ENCODE measurements at places on chromosomes 3 and 15.

GRCh38 chr3:132592216-132592615 lies 4.9 kb upstream of the ACKR4 start:
- DNase-seq: no peak

DNA sequence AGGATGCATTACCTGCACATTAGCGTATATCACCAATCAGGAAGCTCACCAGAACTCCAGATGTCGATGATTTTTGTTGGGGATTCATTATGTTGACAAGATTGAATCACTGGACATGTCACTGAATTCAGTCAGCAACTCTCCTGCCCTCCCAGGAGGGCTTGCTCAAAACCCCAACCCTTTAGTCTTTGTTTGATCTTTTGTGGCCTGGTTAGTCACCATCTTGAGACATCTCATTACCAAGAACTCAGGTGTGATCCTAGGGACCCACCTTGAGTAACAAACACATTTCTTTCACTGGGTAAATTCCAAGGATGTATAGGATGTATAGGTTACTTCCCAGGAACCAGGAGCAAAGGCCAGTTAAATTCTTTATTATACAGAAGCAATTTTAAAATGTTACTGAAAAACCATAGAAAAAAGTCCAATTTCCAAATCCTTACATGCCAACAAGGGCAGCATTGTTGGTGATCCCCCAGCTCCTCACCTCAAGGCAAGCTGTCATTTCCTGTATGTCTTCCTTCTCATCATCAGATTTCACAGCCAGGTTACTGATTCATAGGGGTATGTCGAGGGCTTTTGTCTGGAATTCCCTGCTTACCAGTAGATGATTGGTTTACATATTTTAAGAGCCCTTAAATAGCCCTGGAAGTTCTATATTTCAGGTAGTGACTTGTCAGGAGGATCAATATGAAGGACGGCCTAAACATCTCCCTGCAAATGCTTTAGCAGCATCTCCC lies 11.7 kb downstream of the SNRPN start:
- DNase-seq: no peak

- DNase-seq: no peak
Observed at GRCh38 chr3:106688464-106688863, 688.8 kb upstream of the CCDC54 start.

- DNase-seq: no peak
Observed at GRCh38 chr3:175404027-175404426, 544.9 kb downstream of the NAALADL2 start.

DNA sequence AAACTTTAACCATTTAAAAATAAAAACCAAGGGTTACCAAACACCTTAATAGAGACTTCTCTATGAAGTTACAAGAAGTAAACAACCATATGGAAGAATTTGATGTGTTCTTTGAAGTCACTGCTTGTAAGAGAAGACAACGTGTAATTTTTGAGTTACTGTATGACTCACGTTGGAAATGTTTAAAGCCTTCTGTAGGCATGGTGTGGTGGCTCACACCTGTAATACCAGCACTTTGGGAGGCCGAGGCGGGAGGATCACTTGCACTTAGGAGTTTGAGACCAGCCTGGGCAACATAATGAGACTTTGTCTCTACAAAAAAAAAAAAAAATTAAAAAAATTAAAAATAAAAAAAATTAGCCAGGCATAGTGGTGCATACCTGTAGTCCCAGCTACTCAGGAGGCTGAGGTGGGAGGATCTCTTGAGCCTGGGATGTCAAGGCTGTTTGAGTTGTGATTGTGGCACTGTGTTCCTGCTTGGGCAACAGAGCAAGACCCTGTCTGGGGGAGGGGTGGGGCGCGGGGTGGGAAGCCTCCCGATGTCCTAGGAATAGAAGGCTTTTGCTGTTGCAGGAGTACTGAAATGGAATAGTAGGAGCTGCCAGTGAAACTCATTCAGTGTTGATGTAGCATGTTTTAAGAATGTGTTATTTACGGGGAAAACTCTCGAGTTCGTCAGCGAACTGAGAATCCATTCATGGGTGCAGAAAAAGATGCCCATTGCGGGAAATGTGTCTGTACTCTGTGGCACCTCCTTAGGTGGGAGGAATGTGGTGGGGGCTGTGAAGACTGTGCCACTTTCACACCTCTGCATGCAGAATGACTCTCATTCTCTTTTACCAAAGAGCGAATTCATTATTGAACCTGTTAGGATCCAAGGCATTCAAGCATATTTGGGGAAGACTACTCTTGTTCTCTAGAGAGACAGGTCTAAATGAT lies 134.2 kb downstream of the FNDC3B start:
- no peak for DNase-seq

GRCh38 chr15:71440489-71441110 lies 325.3 kb downstream of the THSD4 start:
- no peak for DNase-seq

- no peak for DNase-seq
Observed at GRCh38 chr3:161414907-161415306, 43.6 kb upstream of the SPTSSB start.

- peak; percentile 11 for DNase-seq
Observed at GRCh38 chr3:50525987-50526386, 22.6 kb upstream of the CACNA2D2 start.

GRCh38 chr3:151721294-151721693 lies 12.4 kb upstream of the AADACL2 start:
- no peak for DNase-seq

- DNase-seq: no peak
Observed at GRCh38 chr15:51782357-51782896, 31.0 kb downstream of the TMOD2 start.

GRCh38 chr3:172225215-172225707 lies 185.9 kb downstream of the FNDC3B start:
- no peak for DNase-seq

- peak; percentile 66 for DNase-seq
Observed at GRCh38 chr3:50345586-50346234, at the start of gene ZMYND10. ZMYND10 (minus strand) TSS chr3:50345732; CDS start chr3:50345579, 153 bp downstream.

GRCh38 chr3:193731656-193732055 lies 138.6 kb downstream of the OPA1 start:
- DNase-seq: no peak

- DNase-seq: no peak
Observed at GRCh38 chr3:190436331-190436730, 13.4 kb downstream of the TMEM207 start.

DNA sequence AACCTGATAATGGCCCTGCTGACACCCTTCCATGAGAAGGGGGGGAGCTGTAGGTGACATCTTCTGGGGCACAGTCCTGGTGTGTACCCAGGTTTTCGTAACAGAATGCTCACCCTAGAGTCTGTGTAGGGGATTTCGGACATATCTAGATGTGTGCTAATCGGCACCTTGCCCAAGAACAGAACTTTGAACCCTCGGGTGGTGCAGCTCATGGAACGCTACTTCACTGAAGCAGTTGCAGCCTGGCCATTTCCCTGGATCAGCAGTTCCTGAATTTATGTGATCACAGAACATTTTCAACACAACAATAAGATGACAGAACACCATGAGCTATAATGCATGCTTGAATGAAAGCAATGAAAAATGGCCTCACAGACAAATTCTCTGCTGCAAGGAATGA lies 57.5 kb upstream of the MUC13 start:
- DNase-seq: no peak

- DNase-seq: no peak
Observed at GRCh38 chr3:5221701-5222100, 34.2 kb downstream of the EDEM1 start.

GRCh38 chr15:71545223-71545760 lies 265.1 kb upstream of the NR2E3 start:
- DNase-seq: no peak

DNA sequence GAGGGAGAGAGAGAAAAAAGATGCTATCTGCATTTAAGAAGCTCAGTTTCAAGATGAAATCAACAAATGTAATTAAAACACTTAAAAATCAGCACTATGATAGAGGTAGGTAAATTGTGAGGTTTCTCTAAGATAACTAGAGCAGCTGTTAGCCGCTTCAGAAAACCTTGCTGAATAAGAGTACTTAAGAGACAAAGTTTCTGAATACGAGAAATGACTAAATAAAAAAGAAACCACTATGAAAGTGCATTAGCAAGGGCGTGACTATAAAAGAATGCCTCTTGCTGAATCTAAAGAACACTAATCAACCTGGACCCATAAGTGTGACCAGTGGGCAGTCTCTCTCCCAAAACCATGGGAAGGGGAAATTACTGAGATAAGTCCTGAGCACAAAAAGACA lies 41.8 kb downstream of the IQCB1 start:
- DNase-seq: no peak

GRCh38 chr3:177358091-177358976 lies 161.1 kb upstream of the TBL1XR1 start:
- DNase-seq: no peak

DNA sequence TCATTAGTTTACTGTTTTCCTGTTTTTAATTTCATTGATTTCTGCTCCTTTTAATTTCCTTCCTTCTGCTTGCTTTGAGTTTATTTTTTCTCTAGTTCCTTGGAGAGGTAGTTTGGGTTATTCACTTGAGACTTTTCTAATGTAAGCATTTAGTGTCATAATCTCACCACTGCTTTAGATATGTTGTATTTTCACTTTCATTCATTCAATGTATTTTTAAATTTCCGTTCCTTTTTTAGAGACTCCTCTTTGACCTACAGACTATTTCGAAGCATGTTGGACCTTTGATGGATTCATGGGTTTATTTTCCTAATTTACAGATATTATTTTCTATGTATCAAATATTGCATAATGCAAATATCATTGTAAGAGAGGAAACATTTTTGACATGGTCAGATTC lies 23.3 kb downstream of the KLHL18 start:
- no peak for DNase-seq
